Endodermal cell (in vitro differentiated cells): ENCODE measurements at places on chromosomes 5 and 9. TPM values are rescaled to one million over a fixed set of nuclear protein-coding genes. Genes with fewer than 3 reads are reported as not detected.

Gene PCDHGC4
- total RNA-seq = 2.6 to 3.0 TPM (median 2.6 TPM) in 3 replicates

DNA sequence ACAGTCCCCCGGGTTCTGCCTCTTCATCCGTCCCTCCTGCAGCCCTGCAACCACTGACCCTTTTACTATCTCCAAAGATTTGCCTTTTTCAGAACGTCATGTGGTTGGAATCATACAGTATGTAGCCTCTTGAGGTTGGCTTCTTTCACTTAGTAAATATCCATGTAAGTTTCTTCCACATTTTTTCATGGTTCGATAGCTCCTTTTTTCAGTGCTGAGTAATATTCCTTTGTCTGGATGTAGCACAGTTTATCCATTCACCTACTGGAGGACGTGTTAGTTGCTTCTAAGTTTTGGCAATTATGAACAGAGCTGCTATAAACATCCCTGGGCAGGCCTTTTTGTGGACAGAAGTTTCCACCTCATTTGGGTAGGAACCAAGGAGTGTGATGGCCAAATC lies 27.1 kb downstream of the PRRX2 start:
- DNase-seq = no peak

Gene FYB1
- total RNA-seq = not detected in 3 replicates

DNA sequence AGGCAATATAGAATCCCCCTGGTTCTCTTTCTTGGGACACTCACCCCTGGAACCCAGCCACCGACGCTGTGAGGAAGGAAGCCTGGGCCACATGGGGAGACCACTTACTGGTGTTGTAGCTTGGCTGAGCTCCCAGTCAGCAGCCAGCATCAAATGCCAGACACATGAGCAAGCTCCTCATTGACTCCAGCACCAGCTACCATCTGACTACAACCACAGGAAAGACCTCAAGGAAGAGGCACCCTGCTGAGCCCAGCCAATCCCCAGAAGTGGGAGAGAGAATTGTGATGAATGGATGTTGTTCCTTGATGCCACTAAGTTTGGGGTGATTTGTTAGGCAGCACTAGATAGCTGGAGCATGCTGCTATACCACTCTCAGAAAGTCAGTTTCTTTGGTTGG lies 36.0 kb downstream of the BNIP1 start:
- no peak for DNase-seq

DNA sequence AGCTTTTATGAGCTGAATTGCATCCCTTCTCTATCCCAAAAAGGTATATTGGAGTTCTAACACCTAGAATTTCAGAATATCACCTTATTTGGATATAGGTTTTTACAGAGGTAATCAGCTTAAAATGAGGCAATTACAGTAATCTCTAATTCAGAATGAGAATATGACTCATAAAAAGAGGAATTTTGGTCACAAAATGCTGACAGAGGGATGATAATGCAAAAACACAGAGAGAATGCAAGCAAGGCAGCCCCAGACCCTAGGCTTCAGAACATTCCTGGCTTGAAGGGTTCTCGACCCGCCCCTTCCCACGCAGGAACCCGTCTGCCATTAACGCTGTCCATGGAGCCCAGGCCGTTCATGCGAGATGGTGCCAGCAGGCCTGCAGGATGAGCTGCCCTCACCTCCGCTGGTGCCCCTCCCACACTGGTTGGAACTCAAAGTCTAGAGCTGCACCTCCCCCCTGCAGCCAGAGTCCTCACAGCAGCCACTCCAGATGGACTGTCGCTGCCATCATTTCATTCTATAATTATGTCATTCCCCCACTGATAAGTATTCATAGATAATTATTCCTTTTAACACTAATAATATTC lies 1173.4 kb upstream of the ACO1 start:
- DNase-seq = peak; percentile 62
